ENCODE measurements at places on chromosomes 1 and 21.

GRCh38 chr21:46095814-46096595 lies 1.9 kb upstream of the COL6A2 start:
- DNase-seq = no peak

GRCh38 chr1:159974350-159974965 lies 20.4 kb upstream of the SLAMF9 start:
- no peak for DNase-seq

GRCh38 chr1:23184212-23184934 lies 15.7 kb upstream of the LUZP1 start:
- DNase-seq = no peak

DNA sequence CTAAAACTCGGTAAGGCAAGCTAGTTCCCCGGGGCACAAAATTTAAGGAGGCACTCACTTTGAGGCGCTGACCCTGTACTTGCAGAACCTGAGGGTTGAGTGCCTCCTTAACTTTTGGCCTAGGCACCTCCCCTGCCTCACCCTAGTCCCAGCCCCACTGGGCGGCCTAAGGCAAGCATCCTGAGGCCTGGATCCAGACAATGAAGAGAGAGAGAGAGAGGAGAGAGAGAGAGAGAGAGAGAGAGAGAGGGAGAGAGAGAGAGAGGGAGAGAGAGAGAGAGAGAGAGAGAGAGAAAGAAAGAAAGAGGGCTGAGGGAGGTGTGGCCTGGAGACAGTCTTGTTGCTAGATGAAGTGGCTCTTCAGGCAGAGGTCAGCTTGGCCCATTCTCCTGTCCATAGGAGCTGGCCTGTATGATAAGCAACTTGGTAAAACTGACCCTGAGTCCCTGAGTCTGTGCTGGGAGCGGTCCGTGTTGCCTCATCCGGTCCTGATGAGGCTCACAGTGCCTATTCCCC lies 7.4 kb upstream of the LRRN2 start:
- no peak for DNase-seq

- peak; percentile 48 for DNase-seq
These were observed 186.5 kb downstream of the FASLG start for GRCh38 chr1:172845371-172845770.

- no peak for DNase-seq
These were observed 3.5 kb downstream of the NAV1 start for GRCh38 chr1:201542309-201543035.

DNA sequence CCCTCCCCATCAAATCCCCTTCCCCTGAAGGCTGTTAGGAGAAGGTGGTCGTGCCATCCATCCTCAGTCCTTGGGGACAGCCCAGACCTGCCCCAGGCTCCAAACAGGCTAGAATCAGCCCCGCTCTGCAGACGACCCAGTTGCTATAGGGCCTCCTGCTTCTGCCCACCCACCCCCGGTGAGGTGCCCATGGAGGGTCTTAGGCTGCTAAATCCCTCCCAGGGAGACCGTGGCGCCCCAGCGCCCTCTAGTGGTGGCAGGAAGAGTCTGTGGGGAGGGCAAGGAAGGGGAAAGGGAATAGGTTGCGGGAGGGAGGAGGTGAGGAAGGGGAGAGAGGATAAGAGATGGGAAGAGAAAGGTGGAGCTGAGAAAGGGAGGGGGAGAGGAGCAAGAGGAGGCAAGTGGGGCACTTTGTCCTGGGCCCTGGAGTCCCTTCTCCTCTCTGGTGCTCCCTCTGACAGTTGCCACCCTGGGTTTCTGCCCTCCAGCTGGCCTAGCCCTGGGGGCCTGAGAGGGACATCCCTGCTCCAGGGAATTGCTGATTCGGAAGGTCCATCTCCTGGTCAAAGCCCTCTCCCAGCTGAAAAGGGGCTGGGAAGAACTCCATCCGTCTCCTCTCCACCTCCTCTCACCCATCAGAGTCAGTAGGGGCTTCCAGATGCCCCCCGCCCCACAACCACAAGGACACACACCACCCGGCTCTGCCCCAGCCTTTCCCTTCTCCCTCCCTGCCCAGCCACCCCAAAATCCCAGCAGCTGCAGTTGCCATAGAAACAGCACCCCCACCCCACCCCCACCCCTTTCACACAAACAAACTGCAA lies 55.4 kb downstream of the CAMK2N1 start:
- peak; percentile 41 for DNase-seq

DNA sequence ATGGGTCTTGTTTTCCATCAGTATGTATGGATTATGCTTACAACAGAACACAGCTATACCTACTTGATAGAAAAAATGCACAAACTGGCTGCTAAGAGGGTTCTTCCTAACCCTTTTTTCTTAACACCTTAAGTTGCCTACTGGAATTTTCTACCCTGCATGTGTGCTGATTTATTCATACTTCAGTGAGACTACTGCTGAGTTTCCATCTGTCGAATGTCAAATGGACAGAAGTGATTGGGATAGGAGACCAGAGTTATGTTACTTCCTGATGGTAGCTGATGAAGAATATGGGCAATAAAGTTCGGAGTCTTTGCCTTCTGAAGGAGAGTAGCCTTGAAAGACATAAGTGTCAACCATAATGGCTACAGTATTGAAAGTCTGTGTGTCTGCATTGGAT lies 6.5 kb upstream of the DNM3 start:
- no peak for DNase-seq

- no peak for DNase-seq
These were observed 31.1 kb upstream of the BCAR3 start for GRCh38 chr1:93712741-93713140.

- no peak for DNase-seq
These were observed 38.4 kb upstream of the FGGY start for GRCh38 chr1:59258412-59259032.

GRCh38 chr1:19675797-19676196 lies 11.1 kb downstream of the HTR6 start:
- DNase-seq = no peak

GRCh38 chr1:181014477-181015250 lies 8.0 kb downstream of the STX6 start:
- DNase-seq = no peak

DNA sequence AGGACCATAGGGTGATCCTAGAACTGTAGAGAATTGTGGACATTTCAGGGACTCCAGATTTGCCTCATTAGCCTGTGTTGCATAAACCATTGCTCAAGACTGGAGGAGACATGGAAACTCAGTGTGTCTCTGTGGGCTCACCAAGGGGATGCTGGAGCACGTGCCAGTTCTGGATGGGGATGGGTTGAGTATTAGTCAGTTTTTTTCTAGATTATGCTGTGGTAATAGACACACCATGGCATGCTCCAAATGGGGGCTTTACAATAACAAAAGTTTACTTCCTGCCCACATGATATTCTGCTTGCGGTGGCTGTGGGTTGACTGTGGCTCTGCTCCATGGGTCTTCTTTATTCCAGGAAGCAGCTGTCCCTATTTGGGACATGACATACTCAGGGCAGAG lies 125.4 kb downstream of the FOXD2 start:
- DNase-seq = no peak

- DNase-seq = no peak
These were observed 27.9 kb downstream of the EBNA1BP2 start for GRCh38 chr1:43144237-43144636.

DNA sequence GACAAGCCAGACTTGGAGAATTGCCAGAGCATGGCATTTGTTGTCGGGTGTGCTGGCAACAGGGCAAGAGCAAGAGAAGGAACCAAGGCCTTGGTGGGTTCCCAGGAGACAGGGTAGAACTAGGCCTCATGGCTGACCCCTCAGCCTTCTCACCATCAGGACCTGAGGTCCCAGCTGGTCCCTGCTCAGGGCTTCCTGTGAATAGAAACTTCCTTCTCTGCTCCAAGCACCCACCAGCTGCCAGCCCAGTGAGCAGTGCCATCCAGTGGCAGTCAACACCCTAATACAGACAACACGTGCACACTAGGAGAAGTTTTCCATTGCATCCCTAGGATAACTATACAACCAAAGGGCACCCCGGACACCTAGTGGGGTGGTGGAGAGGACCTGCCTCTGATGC lies 22.8 kb downstream of the S100A6 start:
- no peak for DNase-seq

DNA sequence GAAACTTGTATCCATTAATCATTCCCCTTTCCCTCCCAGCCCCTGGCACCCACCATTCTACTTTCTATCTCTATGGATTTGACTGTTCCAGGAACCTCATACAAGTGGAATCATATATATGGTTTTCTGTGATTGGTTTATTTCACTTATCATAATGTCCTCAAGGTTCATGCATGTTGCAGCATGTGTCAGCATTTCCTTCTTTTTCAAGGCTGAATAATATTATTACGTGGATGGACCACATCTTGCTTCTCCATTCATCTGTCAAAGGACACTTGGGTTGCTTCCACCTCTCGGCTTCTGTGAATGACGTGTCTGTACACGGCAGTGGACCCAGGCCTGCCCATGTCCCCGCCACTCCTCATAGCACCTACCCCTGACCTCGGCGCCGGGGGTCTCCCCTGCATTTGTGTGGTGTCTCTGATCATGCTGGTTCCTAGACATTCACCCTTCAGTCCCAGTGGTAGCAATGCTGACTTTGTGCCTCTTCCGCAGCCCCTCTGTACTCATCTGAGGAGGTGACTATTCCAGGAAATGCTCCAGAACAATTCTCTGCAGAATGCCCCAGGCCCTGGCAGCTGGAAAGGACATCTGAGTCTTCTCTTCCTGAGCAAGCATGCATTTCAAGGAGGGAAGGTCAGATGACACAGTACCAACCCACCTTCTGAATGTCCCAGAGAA lies 136.9 kb downstream of the PSMG1 start:
- no peak for DNase-seq

GRCh38 chr1:175094626-175095025 lies 27.0 kb downstream of the TNN start:
- no peak for DNase-seq

DNA sequence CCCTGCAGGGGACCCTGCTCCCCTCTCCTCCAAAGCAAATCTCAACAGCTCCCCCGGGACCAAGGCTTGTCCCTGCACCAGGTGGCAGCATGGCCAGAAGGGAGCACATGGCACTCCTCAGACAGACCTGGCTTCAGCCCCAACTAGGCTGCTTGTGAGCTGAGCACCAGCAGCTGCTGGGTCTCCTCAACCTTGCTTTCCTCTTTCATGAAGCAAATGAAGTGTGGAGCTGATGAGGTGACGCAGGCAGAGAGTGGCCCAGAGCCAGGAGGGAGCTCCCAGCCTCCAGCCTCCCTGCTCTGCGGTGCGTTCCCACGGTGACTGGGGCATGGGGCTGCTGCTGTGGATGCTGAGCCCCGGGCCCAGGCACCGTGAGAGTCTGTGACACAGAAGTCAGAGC lies 34.0 kb downstream of the MEGF6 start:
- DNase-seq = no peak

GRCh38 chr1:186042230-186042629 lies 308.0 kb downstream of the HMCN1 start:
- no peak for DNase-seq

DNA sequence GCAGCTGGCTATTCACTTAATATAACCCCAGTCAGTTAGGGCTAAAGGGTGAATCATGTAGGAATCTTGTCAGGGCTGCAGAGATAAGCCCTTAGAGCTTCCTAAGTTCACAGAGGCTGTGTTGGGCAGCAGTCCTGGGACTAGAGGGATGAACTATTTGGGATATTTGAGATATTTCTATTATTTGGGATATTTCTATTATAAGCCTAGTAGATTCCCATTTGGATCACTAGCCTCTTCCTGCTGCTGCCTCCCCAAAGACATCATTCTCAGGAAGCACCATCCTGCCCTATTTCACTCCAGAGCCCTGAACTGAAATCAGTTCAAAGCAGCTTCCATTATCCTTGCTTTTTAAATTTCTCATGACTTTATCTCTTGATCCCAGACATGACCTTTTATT lies 501.3 kb downstream of the NUF2 start:
- no peak for DNase-seq

DNA sequence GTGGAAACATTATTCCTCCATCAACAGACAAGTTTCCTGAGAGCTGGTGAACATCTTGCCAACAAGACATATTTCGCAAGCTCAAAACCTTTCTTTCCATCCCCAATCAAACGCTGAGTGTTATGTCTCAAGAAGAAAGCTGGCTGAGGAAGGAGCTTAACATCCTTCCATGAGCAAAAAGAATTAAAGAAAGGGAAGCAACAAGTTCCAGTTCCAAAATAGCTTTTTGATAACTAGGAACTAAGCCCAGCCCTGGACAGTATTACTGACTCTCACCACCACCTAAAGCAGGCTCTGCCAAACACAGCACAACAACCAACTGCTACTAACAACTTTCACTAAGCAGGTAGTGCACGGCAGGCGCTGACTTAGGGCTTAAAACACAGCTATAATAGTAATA lies 50.2 kb downstream of the CAPZB start:
- DNase-seq = no peak

- DNase-seq = no peak
These were observed 104.4 kb downstream of the PTPN14 start for GRCh38 chr1:214446772-214447556.

GRCh38 chr1:159965263-159965662 lies 11.2 kb upstream of the SLAMF9 start:
- no peak for DNase-seq

- no peak for DNase-seq
These were observed 14.7 kb downstream of the GREM2 start for GRCh38 chr1:240597153-240597745.

DNA sequence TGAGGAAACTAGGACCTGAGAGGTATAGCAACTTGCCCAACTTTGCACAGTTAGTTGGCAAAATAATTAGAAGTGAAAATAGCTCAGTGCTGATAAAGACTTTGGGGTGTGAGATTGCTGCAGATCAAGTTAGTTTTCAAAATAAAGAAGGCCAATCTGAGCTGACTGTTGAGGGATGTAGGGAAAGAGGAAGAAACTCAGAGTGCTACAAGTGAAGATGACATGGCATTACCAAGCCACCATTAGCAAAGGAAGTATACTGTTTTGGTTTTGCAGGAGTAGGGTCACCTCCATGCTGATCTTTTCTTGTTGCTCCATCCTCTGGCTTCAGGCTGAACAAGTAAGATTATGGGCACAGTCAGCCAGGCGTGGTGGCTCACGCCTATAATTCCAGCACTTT lies 78.7 kb upstream of the ADAM30 start:
- DNase-seq = no peak

DNA sequence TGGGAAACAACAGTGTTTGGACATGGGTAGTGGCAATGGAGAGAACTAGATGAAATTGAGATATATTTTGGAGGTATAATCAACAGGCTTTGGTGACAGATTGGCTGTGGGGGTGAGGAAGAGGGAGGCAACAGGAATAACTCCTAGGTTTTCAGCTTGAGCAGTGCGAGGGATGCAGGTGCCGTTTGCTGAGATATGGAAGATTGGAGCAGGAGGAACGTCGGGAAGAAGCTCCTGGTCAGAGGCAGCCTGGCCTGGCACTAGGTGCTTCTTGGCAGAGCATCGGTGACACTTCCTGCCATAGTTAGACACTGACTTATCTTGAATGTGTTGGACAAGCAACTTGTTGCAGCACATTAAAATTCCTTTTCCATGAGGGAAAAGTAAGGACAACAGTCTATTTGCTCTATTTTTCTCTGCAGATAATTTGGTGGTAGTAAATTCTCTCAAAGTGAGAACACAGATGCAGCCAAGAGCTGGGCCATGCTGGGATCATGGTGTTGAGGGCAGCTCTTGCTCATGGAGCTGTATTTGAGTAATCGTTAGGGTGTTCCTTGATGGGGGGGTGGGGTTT lies 21.5 kb upstream of the MYSM1 start:
- DNase-seq = no peak

GRCh38 chr1:214187121-214187900 lies 93.6 kb upstream of the SMYD2 start:
- DNase-seq = no peak

Data from stimulated activated CD4-positive, alpha-beta T cell treated with anti-CD3 and anti-CD28 coated beads, Interleukin-12 subunit alpha, Interleukin-12 subunit beta, amount 100 ng/mL, for 4 hours (primary cell).